A549 treated with AZD2906 at 1 μM for 4 hours (cell line): ENCODE measurements at places on chromosomes 11 and 22. TPM values are rescaled to one million over a fixed set of nuclear protein-coding genes. Genes with fewer than 3 reads are reported as not detected.

The GPR83 gene
- 0.08 to 0.11 TPM (median 0.09 TPM) in 5 replicates for total RNA-seq

The BTBD18 gene
- total RNA-seq, result not detected in 5 replicates

The OVCH2 gene
- not detected in 5 replicates for total RNA-seq

The PDE3B gene
- 1.7 to 2.7 TPM (median 1.7 TPM) in 5 replicates for total RNA-seq

The C22orf42 gene
- not detected in 5 replicates for total RNA-seq

The OR6A2 gene
- total RNA-seq, result not detected in 5 replicates

The CNIH2 gene
- 2.1 to 3.0 TPM (median 2.3 TPM) in 5 replicates for total RNA-seq

The NUCB2 gene
- total RNA-seq, result 27.4 to 30.3 TPM (median 28.9 TPM) in 5 replicates

The SLC5A1 gene
- total RNA-seq, result 0.03 to 0.05 TPM (median 0.03 TPM) in 5 replicates

The OTUB1 gene
- total RNA-seq, result 108 to 132 TPM (median 126 TPM) in 5 replicates

The NCR3LG1 gene
- 1.9 to 3.3 TPM (median 2.3 TPM) in 5 replicates for total RNA-seq

The FBXO7 gene
- 69.0 to 73.7 TPM (median 71.2 TPM) in 5 replicates for total RNA-seq

The EMID1 gene
- 0.32 to 0.53 TPM (median 0.42 TPM) in 5 replicates for total RNA-seq

The SAA2 gene
- total RNA-seq, result 0.15 to 0.24 TPM in 2 of 5 replicates, not detected in the others

The JOSD1 gene
- 27.8 to 32.0 TPM (median 29.0 TPM) in 5 replicates for total RNA-seq

The MUC6 gene
- 0.05 TPM in 1 of 5 replicates, not detected in the others for total RNA-seq

The ARFGAP3 gene
- 19.1 to 25.1 TPM (median 23.1 TPM) in 5 replicates for total RNA-seq

The PLEKHA7 gene
- total RNA-seq, result 56.2 to 65.6 TPM (median 58.3 TPM) in 5 replicates

The UBQLN3 gene
- not detected in 5 replicates for total RNA-seq

The GGT5 gene
- total RNA-seq, result 4.3 to 5.1 TPM (median 4.6 TPM) in 5 replicates

The DERL3 gene
- total RNA-seq, result 0.42 to 0.74 TPM (median 0.59 TPM) in 5 replicates

The DNAL4 gene
- 7.4 to 11.1 TPM (median 10.8 TPM) in 5 replicates for total RNA-seq

The ANKRD49 gene
- 4.8 to 7.8 TPM (median 6.5 TPM) in 5 replicates for total RNA-seq

The CHEK1 gene
- 27.6 to 37.0 TPM (median 28.7 TPM) in 5 replicates for total RNA-seq

The SMIM35 gene
- total RNA-seq, result not detected in 5 replicates

The NLRP6 gene
- total RNA-seq, result 0.03 TPM in 1 of 5 replicates, not detected in the others

The NPAS4 gene
- total RNA-seq, result not detected in 5 replicates

The GLYATL1 gene
- not detected in 5 replicates for total RNA-seq

The SLC29A2 gene
- 6.0 to 10.5 TPM (median 9.3 TPM) in 5 replicates for total RNA-seq

The CD6 gene
- 0.04 to 0.16 TPM (median 0.09 TPM) in 5 replicates for total RNA-seq

The SMARCB1 gene
- 50.3 to 55.9 TPM (median 53.2 TPM) in 5 replicates for total RNA-seq

The TNNI2 gene
- total RNA-seq, result 0.25 to 0.40 TPM (median 0.28 TPM) in 4 of 5 replicates, not detected in the other

The MIAT gene
- total RNA-seq, result 0.14 to 0.30 TPM (median 0.23 TPM) in 5 replicates

The KCNE3 gene
- 0.05 TPM in 1 of 5 replicates, not detected in the others for total RNA-seq

The SGSM1 gene
- 0.42 to 0.87 TPM (median 0.77 TPM) in 5 replicates for total RNA-seq

The OR52H1 gene
- not detected in 5 replicates for total RNA-seq

The ALG8 gene
- total RNA-seq, result 52.3 to 58.9 TPM (median 57.1 TPM) in 5 replicates

The YWHAH gene
- 130 to 147 TPM (median 142 TPM) in 5 replicates for total RNA-seq

The LMO2 gene
- 0.37 to 0.78 TPM (median 0.58 TPM) in 5 replicates for total RNA-seq

The OR2AG1 gene
- not detected in 5 replicates for total RNA-seq

The NLRP10 gene
- not detected in 5 replicates for total RNA-seq

The ELF5 gene
- total RNA-seq, result not detected in 5 replicates

The TMEM191C gene
- 0.50 to 1.2 TPM (median 0.76 TPM) in 5 replicates for total RNA-seq

The GRK3 gene
- total RNA-seq, result 2.5 to 3.0 TPM (median 2.9 TPM) in 5 replicates

The APOC3 gene
- 0.17 TPM in 1 of 5 replicates, not detected in the others for total RNA-seq

The UPK3A gene
- total RNA-seq, result not detected in 5 replicates

The SLC22A12 gene
- not detected in 5 replicates for total RNA-seq

The PRDM11 gene
- 4.5 to 8.0 TPM (median 7.7 TPM) in 5 replicates for total RNA-seq

The KCNK4 gene
- 0.07 to 0.14 TPM in 2 of 5 replicates, not detected in the others for total RNA-seq

The LIF gene
- total RNA-seq, result 21.0 to 32.4 TPM (median 28.2 TPM) in 5 replicates

The ROBO4 gene
- total RNA-seq, result not detected in 5 replicates

The GNAZ gene
- total RNA-seq, result 2.3 to 3.1 TPM (median 2.6 TPM) in 5 replicates

The SPDYC gene
- not detected in 5 replicates for total RNA-seq

The CNTN5 gene
- not detected in 5 replicates for total RNA-seq

The OR51B4 gene
- total RNA-seq, result not detected in 5 replicates

The BRSK2 gene
- 4.8 to 8.6 TPM (median 6.3 TPM) in 5 replicates for total RNA-seq
